ENCODE measurements at places on chromosomes 5 and 9. TPM values are rescaled to one million over a fixed set of nuclear protein-coding genes. Genes with fewer than 3 reads are reported as not detected.

- no peaks in the 10 kb centered on the region for H3K27me3 ChIP-seq
- DNase-seq, result no peak
- H3K4me1 ChIP-seq, result no peaks in the 10 kb centered on the region
- no peaks in the 10 kb centered on the region for H3K36me3 ChIP-seq
- H3K4me3 ChIP-seq, result no peak overlapping the region
- H3K27ac ChIP-seq, result no peak overlapping the region
These were observed 133.3 kb upstream of the DPYSL3 start for GRCh38 chr5:147643142-147643541.

Gene SHOC1
- total RNA-seq, result 1.0 TPM

- H3K27ac ChIP-seq, result no peak overlapping the region
- H3K27me3 ChIP-seq, result no peaks in the 10 kb centered on the region
- H3K36me3 ChIP-seq, result no peaks in the 10 kb centered on the region
- H3K4me3 ChIP-seq, result no peak overlapping the region
- H3K4me1 ChIP-seq, result no peaks in the 10 kb centered on the region
These were observed 113.0 kb downstream of the KLHL3 start for GRCh38 chr5:137622850-137623249.

DNA sequence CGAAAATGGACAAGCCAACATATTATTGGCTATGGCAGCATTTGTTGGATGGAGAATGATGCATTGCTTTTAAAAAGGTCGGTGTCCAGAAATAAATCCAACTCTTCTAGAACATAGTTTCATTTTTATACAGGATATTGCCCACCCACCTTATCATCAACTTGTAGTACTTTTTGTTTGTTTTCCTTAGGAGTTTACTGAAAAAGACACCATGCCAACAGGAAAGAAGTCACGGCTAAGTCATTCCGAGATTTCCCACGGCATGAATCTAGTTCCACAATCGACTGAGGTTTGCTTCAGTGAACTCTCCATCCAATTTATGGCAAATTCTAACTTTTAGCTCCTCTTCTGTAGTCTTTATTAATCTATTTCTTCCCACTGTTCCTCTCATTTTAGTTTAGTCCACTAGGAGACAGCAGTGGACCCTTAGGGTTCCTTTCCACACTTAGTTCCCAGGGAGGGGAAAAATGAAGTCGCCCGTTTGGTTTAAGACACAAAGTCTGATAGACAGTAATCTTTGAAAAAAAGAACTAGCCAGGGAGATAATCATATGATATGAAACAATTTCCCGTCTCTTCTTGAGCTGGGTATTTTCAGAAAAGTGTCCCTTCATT, 237.5 kb downstream of the AP3B1 start:
- H3K4me1 ChIP-seq, result no peaks in the 10 kb centered on the region

DNA sequence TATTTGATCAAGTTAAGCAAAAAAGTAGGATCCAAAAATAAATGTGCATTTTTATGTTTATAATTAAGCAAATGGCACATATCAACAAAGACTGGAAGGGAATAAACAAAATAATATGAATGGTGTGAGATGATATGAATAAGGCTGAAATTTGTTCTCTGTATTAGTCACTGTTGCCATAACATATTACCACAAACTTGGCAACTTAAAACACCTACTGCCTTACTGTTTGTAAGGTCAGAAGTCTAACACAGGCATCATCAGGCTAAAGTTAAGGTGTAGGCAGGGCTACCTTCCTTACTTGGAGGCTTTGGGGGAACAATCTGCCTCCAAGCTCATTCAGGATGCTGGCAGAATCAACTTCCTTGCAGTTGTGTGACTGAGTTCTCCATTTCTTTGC, 19.3 kb downstream of the PGGT1B start:
- H3K36me3 ChIP-seq, result no peaks in the 10 kb centered on the region
- no peak overlapping the region for H3K4me3 ChIP-seq
- H3K4me1 ChIP-seq, result no peaks in the 10 kb centered on the region

GRCh38 chr5:75348241-75348640, 11.2 kb downstream of the HMGCR start:
- DNase-seq, result no peak
- no peaks in the 10 kb centered on the region for H3K27me3 ChIP-seq
- no peak overlapping the region for H3K4me3 ChIP-seq
- no peak overlapping the region for H3K27ac ChIP-seq
- no peaks in the 10 kb centered on the region for H3K36me3 ChIP-seq

DNA sequence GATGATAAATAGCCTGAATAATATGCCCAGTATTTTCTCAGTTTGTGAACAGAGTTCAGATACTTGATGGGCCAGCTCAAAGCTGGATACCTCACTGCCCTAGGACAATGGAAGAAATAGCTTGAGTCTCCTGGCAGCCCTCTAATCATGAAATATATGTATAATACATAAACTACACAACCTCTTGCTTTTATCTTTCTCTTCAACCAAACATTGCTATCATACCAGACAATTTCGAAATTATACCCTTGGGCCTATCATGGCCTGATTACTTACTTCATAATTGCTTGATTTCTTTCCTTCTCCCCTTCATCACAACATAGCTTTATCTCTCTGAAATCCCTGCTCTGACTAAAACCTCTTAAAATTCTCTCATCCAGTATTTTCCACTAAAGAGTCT, 1144.9 kb upstream of the C9orf72 start:
- DNase-seq, result no peak
- no peak overlapping the region for H3K4me3 ChIP-seq
- no peaks in the 10 kb centered on the region for H3K27me3 ChIP-seq
- H3K36me3 ChIP-seq, result no peaks in the 10 kb centered on the region

Gene FST
- total RNA-seq, result 5.9 TPM

Gene SOWAHA
- total RNA-seq, result 0.14 TPM

Gene GPR150
- not detected for total RNA-seq

DNA sequence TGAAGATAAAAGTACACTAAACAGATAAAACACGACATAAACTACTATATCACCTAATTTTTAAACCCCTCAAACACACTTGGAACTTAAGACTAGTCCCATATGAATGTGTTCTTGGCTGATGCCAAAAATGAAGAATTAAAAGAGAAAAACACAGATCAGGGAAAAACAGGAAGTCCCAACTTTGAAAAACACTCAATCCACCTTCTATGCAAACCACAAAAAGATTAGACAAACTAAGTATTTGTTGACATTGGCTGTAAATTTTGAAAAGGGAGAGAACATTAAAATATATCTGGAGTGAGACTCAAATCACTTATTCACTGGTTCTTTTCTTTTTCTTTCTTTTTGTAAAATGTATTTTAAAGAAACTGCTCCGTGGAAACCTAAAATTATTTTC, 81.4 kb downstream of the ANKH start:
- no peaks in the 10 kb centered on the region for H3K4me1 ChIP-seq
- no peak overlapping the region for H3K4me3 ChIP-seq
- no peak overlapping the region for H3K27ac ChIP-seq

DNA sequence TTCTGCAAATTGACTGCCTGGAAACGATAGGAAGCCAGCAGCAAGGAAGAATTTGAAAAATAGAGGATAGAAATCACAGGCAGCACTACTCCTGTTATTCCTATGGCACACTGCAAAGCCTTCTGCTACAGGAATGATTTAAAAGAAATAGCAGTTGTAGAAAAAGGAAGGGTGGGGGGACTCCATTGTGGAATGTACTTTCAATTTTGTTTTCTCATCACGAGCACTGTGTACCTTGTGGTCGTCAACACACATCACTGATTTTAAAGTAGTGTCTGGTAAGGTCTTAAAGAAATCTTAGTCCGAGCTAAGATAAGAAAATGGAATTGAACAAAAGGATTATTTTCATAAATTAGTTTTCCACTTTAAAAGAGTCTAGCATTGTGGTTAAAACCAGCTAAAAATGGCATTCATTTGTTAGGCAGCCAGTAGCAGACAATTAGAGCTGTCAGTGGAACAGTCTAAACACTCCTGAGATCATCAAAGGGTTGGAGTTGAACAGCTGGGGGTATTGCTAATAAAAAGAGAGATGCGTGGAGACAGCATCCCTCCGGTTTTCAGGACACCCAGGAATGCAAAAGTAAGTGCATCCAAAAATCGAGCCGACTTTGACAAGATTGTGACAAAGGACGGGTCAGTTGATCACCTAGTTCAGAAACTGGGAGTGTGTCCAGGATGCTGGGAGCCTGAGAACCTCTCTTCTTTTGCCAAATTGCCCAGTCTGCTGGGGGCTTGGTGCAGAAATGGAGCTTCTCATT, 97.8 kb upstream of the WWC1 start:
- no peaks in the 10 kb centered on the region for H3K36me3 ChIP-seq
- no peaks in the 10 kb centered on the region for H3K4me1 ChIP-seq
- no peak overlapping the region for H3K27ac ChIP-seq
- DNase-seq, result no peak

GRCh38 chr5:159971514-159971913, 37.4 kb upstream of the TTC1 start:
- H3K4me3 ChIP-seq, result no peak overlapping the region
- H3K27me3 ChIP-seq, result peaks cover 16% of the 10 kb centered on the region
- H3K36me3 ChIP-seq, result no peaks in the 10 kb centered on the region
- H3K4me1 ChIP-seq, result no peaks in the 10 kb centered on the region

GRCh38 chr5:19534751-19535150, 453.2 kb downstream of the CDH18 start:
- H3K4me1 ChIP-seq, result no peaks in the 10 kb centered on the region
- no peaks in the 10 kb centered on the region for H3K36me3 ChIP-seq
- no peaks in the 10 kb centered on the region for H3K27me3 ChIP-seq
- H3K27ac ChIP-seq, result no peak overlapping the region
- H3K4me3 ChIP-seq, result no peak overlapping the region

Gene NEK6
- total RNA-seq, result 36.2 TPM

GRCh38 chr9:87499424-87500017, 1.9 kb downstream of the DAPK1 start:
- DNase-seq, result no peak
- H3K27me3 ChIP-seq, result no peaks in the 10 kb centered on the region
- no peaks in the 10 kb centered on the region for H3K36me3 ChIP-seq

GRCh38 chr9:120424248-120424647, 155.7 kb downstream of the CDK5RAP2 start:
- H3K4me3 ChIP-seq, result no peak overlapping the region
- no peaks in the 10 kb centered on the region for H3K36me3 ChIP-seq
- DNase-seq, result no peak
- H3K4me1 ChIP-seq, result no peaks in the 10 kb centered on the region

GRCh38 chr5:34464829-34465228, 191.3 kb upstream of the RAI14 start:
- H3K4me3 ChIP-seq, result no peak overlapping the region
- H3K27ac ChIP-seq, result no peak overlapping the region
- H3K27me3 ChIP-seq, result no peaks in the 10 kb centered on the region
- DNase-seq, result no peak

DNA sequence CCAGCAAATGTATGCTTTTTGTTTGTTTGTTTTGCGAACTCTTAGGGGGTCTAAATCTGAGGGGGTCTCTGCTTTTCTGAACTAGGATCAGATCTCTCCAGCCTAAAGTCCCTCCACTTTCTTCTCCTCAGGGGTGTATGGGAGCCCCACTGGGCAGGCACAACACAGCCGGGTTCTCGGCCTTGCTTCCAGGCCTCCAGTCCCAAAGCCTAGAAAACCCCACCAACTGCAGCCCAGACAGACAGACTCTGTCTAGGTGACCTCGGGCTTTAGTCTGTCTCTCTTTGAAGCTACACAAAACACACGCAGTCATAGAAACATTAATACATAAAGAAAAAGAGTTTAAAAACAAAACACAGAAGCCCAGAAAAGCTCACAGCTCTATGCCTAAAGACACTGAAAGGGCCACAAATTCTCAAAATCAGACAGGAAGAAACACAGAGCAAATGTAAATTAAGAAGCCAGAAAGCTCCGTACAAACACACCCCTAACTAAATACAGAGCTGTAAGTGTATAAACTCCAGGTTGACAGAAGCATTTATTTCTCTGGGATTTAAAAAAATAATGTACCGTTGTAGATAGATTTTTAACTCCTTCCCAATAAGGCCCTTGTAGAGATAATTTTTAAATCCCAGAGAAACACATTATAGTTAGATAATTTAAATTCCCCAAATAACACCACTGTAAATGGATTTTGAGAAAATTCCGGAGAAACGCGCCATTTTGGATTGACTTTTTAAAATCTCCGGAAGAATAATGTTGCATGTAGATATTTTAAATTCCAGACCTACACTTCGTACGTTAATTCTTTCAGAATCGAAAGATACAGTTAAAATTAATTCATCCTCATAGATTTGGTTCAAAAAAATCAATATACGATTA, 2.0 kb downstream of the PITX1 start:
- no peak for DNase-seq
- no peaks in the 10 kb centered on the region for H3K36me3 ChIP-seq
- H3K27ac ChIP-seq, result no peak overlapping the region
- peaks cover 27% of the 10 kb centered on the region for H3K27me3 ChIP-seq
- H3K4me3 ChIP-seq, result no peak overlapping the region

GRCh38 chr9:115118879-115119218, 892 bp upstream of the TNC start:
- H3K27ac ChIP-seq, result peak overlapping the region; percentile 89
- peak; percentile 73 for DNase-seq
- no peaks in the 10 kb centered on the region for H3K36me3 ChIP-seq
- peaks cover 8% of the 10 kb centered on the region for H3K4me1 ChIP-seq
- peak overlapping the region; percentile 40 for H3K4me3 ChIP-seq
- no peaks in the 10 kb centered on the region for H3K27me3 ChIP-seq

GRCh38 chr9:95399261-95399660, 81.8 kb upstream of the FANCC start:
- H3K4me1 ChIP-seq, result no peaks in the 10 kb centered on the region
- no peak for DNase-seq
- no peaks in the 10 kb centered on the region for H3K36me3 ChIP-seq
- no peaks in the 10 kb centered on the region for H3K27me3 ChIP-seq
- H3K4me3 ChIP-seq, result no peak overlapping the region
- no peak overlapping the region for H3K27ac ChIP-seq
